ENCODE measurements at places on chromosomes 7 and 10. TPM values are rescaled to one million over a fixed set of nuclear protein-coding genes. Genes with fewer than 3 reads are reported as not detected.
A peak's percentile ranks its signal among the peaks of the same experiment; 100 is the strongest.

The SSC4D gene
- total RNA-seq = 0.88 TPM

The CAMK2B gene
- total RNA-seq = 31.8 TPM

The NANOS1 gene
- total RNA-seq = 5.1 TPM

The NDUFB8 gene
- total RNA-seq = 161 TPM

DNA sequence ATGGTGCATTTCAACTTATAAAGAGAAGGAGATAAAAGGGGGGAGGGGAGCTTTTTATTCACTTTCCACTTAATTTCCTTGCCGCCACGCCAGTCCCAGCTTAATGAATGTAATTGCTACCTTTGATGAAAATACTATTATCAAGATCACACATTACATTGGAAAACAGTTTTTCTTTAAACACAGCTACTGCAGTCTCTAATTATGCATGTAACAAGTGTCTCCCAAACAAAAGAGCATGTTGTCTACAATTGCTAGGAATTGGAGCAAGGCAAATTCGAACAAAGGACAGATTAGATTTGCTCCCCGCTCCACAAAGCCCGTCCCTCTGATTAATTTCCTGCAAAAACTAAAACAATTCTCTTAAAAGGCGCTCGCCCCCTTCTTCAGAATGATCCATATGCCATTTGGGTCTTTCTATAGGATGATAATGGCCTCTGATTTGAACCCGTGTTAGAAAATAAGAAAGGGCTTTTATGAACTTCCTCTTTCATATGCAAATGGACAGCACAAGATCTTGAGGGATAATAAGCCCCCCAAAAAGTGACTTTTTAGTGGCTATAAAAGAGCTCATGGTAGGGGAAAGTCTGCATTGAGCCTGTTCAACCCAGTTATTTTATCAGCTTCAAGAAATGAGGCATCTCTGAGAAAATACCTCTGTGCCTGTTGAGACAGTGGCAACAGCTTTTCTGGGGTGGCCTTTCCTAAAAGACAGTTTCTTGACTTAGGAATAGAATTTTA, 60.6 kb downstream of the ACADSB start:
- DNase-seq = no peak

- peak; percentile 99 for DNase-seq
Observed at GRCh38 chr10:34739915-34740314, 75.2 kb downstream of the PARD3 start.

- DNase-seq = peak; percentile 12
Observed at GRCh38 chr7:25303281-25304181, 75.2 kb upstream of the NPVF start.

DNA sequence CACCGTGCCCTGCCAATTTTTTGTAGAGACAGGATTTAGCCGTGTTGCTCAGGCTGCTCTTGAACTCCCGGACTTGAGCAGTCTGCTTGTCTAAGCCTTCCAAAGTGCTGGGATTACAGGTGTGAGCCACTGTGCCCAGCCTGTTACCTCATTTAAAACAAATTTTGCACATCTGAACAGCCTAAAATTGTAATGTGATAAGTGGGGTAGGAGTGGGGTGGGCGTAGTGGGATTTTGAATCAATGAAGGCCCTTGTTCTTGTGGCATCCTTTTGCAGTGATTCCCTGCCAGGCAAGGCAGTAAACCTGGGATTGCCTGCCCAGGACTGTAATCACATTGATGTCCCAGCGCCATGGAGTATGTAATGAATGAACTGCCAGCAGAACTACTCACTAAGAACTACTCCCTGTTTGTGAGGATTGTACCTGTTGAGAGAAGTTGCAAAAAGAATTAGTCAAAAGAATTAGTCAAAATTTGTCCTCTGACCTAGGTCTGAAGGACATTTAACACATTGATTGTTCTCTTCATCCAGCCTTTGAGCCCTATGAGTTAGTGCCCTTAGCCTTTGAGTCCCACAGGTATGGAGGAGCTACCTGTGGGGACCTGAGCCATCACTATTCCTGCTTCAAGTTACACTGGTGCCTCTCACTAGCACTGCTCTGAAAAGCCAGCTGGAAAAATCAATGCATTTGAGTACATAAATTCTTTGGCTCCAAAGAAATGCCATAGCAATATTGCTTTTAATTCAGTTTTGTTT, 5.3 kb downstream of the RPS24 start:
- no peak for DNase-seq

DNA sequence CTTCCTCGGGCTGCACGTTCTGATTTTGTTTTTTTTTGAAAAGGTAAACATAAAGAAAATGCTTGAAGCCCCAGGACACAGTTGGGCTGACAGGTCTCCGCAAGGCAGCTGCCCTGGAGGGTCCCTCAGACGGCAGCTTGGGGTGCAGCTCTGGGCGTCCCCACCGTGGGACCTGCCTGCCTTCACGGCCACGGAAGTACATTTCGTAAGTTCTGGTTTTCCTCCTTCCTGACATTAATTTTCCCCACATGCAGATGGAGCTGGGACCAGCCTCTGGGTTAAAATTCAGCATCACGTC, 491.0 kb downstream of the DNAJB6 start:
- no peak for DNase-seq

DNA sequence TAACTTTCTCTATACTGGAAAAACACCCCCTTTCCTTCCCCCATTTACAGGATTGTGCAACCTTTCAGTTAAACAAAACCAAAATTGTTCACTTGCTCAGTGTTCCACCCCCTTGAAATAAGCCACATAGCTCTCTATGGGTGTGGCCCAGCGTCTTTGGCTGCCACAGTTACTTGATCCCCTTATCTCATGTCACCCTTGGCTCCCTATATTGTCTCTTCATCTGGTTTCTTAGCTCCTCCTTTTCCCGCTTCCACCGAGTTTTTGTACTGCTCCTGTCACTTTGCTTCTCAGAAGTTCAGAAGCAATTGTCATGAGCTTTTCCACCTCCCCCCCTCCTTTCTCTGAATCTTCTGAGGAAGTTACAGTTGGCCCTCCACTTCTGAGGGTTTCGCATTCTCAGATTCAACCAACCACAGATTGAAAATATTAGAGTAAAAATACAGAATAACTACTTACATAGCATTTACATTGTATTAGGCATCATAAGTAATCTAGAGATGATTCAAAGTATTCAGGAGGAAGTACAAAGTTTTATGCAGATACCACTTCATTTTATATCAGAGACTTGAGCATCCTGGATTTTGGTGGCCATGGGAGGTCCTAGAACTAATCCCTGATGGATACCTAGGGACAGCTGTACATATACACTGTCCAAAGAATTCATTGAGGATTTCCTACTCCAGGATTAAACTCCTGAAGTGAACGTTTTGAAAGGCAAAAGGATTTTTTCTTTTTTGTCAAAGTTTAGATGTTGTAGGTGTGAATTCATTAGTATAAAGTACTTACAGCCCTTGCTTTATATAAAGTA, 60.4 kb downstream of the ADD3 start:
- peak; percentile 69 for DNase-seq

- no peak for DNase-seq
Observed at GRCh38 chr7:54116956-54117355, 425.2 kb upstream of the VSTM2A start.

DNA sequence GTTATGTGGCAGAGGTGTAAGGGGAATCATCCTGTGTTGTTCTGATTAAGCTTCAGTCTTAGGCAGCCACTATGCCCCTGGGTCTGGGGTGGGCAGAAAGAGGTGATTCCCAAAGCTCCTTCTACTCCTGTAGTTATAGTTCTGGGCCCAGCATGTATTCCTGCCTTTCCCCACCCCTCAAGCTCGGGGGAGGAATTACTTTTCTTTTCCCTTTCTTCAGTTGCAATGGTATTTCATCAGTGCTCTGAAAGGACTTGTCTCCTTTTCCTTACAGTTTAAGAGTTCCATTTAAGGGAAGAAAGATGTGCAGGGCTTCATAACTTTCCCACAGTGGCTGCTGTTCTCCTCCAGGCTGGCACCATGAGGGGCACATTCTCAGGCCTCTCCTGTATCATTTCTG, 94.2 kb downstream of the MTPAP start:
- DNase-seq = no peak

GRCh38 chr7:151810441-151811232, 66.3 kb downstream of the PRKAG2 start:
- no peak for DNase-seq

GRCh38 chr7:101690061-101690460, 61.0 kb upstream of the MYL10 start:
- no peak for DNase-seq

Data from myocyte (in vitro differentiated cells).